Astrocyte (in vitro differentiated cells and primary cell): ENCODE measurements at places on chromosomes 3 and 15. TPM values are rescaled to one million over a fixed set of nuclear protein-coding genes. Genes with fewer than 3 reads are reported as not detected.
A peak's percentile ranks its signal among the peaks of the same experiment; 100 is the strongest.

Gene FEZF2
- total RNA-seq: not detected in 2 replicates

GRCh38 chr15:40092256-40092978 lies 16.3 kb downstream of the BMF start:
- no peak overlapping the region for H3K27ac ChIP-seq
- no peaks in the 10 kb centered on the region for H3K27me3 ChIP-seq
- DNase-seq: peak; percentile 77
- H3K36me3 ChIP-seq: no peaks in the 10 kb centered on the region
- no peak overlapping the region for H3K4me3 ChIP-seq
- peaks cover 39% of the 10 kb centered on the region for H3K4me1 ChIP-seq

DNA sequence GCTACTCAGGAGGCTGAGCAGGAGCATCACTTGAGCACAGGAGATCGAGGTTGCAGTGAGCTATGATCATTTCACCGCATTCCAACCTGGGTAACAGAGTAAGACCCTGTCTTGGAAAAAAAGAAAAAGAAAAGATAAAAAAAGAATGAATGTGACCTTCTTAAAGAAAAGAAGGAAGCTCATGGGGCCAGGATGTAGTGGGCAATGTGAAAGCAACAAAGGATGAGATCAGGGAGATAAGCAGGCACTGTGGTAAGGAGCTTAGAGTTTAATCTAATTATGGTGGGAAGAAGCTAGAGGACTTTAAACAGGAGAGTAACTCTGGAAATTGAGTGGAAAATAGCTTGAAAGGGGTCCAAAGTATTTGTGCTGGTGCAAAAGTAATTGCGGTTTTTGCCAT lies 231.6 kb upstream of the UBE2E2 start:
- peaks cover 8% of the 10 kb centered on the region for H3K27me3 ChIP-seq
- no peaks in the 10 kb centered on the region for H3K36me3 ChIP-seq
- DNase-seq: no peak
- H3K4me1 ChIP-seq: no peaks in the 10 kb centered on the region
- no peak overlapping the region for H3K27ac ChIP-seq

GRCh38 chr3:141148770-141149169 lies 82.9 kb upstream of the PXYLP1 start:
- DNase-seq: no peak
- H3K27me3 ChIP-seq: no peaks in the 10 kb centered on the region
- H3K27ac ChIP-seq: no peak overlapping the region
- no peaks in the 10 kb centered on the region for H3K4me1 ChIP-seq
- no peak overlapping the region for H3K4me3 ChIP-seq
- H3K36me3 ChIP-seq: no peaks in the 10 kb centered on the region

DNA sequence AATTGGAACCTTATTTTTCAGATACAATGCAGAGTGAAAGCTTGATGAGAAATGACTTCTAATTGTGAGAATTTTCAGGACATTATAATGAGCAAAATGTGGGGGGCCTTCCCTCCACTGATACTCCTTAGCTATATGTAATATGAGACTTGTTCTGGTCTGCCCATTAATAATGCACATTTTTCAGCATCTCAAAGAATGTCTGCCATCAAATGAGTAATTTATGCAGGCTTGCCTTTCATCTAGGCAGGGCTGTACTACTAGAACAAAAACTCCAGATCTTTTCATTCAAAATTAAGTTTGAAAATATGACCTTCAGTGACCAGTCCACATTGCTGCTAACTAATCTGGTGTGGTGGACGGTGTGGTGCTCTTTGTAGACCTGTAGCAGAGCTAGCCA lies 127.4 kb downstream of the LRTM1 start:
- DNase-seq: no peak
- H3K4me1 ChIP-seq: no peaks in the 10 kb centered on the region
- no peak overlapping the region for H3K27ac ChIP-seq
- H3K36me3 ChIP-seq: no peaks in the 10 kb centered on the region

DNA sequence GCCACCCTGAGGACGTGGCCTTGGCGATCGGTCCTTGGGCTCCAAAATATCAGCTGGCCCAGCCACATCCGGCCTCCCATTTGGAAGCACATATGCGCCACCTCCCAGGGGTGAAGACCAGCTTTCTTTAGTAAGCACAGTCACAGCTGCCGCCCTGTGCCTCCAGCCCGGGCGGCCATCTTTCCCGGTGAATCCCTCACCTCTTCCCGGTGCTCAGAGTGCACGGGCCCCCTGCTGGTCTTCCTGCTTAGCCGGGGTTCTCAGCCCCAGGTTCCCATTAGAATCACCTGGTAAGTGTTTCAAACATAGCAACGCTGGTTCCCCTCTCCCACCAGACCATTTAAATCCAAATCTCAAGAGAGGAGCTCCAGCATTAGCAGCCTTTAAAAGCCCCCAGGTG lies 232.2 kb downstream of the VPS13C start:
- H3K27me3 ChIP-seq: peaks cover 10% of the 10 kb centered on the region
- no peak overlapping the region for H3K27ac ChIP-seq
- DNase-seq: no peak
- no peaks in the 10 kb centered on the region for H3K36me3 ChIP-seq
- H3K4me3 ChIP-seq: no peak overlapping the region
